ENCODE measurements at places on chromosomes 12 and 14.

DNA sequence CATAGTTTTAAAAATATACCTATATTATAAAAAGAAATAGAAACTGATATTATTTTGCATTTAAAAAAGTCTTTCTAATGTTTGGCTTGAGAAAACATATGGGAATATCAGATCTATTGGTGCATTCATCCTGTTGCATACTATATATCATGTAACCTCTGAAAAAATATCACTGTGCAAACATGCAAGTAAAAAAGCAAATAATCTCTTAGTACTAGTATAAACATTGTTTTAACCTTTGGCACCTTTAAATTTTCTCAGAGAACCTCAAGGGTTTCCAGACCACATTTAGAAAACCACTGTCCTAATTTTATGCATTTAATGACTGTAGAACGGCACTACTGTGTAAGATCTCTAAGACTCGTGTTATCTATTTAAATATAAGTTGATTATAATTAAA, 416.8 kb downstream of the LRFN5 start:
- DNase-seq = no peak

DNA sequence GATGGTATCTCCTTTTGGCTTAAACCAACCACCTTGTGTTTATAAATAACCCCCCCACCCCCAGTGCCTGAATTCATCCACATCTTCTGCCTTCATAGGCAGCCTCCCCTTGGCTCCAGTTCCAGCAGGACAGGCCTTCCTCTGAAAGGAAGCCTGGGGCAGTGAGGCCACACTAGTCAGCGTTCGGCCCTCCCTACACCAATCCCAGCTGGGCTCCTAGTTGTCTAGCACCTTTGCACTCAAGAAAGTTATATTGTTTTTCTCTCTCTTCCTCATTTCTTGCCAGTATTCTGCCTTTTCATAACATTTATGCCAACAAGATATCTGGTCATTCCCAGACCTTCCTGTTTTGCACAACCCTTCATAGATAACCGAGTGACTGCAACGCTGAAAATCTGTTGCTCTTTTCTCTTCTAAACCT, 73.1 kb upstream of the ACTN1 start:
- DNase-seq = peak; percentile 83

GRCh38 chr14:91300283-91300895, 55.9 kb upstream of the GPR68 start:
- no peak for DNase-seq

DNA sequence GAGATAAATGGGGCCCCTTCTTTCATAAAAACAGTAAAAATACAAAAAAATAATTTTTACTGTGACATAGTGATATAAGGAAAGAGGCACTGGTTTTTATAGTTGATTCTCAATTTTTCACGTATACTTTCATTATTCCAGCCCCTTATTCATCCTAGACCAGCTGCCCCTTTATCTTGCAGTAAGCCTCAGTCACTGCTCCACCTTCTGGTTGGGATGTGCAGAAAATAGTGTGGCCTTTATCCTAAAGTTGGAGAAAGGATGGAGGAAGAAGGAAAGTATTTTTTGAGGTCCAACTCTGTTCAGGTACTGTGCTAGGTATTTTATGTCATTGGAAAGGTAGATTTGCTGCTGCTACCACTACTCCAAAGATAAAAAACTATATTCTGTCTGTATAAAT, 172.7 kb downstream of the ANO6 start:
- DNase-seq = peak; percentile 72

- no peak for DNase-seq
Measured at GRCh38 chr14:70180718-70181117, 8.0 kb downstream of the SLC8A3 start.

DNA sequence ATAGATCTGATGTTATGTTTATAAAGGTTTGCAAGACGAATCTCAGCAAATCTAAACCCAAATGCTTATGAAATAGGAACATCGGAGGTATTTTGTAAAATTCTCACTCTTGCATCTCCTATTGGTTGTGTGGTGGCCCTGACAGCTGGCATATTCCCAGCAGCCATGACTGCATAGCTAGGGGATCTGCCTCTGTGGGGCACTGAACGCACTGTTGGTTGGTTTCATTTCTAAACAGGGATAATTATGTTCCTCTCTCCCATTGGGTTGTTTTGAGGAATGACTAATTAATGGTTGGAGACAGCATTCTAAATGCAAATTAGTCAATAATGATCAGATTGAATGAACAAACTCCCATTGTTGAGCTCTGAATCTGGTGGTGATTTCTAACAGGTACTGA, 2.7 kb upstream of the BEST3 start:
- no peak for DNase-seq

DNA sequence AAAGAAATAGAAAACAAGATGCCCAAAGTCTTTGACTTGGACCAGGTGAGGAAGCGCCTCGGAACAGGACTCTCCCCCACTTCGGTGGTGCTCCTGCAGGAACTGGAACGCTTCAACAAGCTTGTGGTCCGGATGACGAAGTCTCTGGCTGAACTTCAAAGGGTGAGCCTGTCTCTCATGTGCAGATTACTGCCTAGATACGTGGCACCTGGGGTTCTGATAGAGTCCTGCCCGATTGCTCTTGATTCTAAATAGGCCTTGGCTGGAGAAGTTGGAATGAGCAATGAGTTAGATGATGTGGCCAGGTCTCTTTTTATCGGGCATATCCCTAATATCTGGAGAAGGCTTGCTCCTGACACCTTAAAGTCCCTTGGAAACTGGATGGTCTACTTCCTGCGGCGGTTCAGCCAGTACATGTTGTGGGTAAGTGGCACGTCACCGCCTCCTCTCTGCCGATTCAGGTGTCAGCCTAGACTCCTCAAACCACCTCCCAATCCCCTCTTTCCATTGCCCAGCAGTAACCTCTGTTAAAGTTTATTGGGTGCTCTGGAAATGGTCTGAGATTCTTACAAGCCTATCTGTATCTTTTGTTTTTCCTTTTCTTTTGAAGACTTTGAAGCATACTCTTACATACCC, 40.8 kb downstream of the CCDC92 start:
- no peak for DNase-seq
